ENCODE measurements at places on chromosomes 6 and 20.

GRCh38 chr6:56624046-56624727 lies 18.5 kb downstream of the DST start:
- DNase-seq = no peak

DNA sequence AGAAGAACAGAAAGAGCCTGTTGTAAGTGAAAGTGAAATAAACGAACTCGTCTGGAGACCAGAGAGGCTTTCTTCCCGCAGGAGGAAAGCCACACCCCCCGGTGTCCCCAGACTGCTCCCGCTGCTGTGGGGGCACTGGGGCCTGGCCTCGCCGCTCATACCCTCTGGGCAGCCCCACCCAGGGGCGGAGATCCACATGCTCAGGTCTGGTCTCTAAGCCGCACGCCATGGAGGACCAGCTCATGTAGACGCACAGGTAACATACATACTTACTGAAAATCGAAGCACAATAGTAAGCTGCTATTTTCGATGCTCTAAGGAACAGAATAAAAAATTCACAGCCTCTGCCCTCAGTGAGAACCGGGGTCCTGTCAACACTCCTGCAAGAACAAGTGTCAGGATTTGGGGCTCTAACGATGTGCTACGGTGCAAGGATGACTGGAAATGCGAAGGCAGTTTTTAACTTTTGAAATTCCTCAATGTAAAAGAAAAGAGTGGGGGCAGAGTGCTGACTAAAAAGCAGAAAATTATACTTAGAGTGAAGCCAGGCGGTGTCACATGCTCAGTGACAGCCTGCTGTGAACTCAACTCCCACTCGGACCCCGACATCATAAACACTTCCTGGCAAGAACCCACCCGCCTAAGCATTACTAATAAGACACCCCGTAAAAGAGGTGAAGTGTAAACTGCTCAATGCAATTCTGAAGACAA lies 110.5 kb downstream of the IRF4 start:
- no peak for DNase-seq

DNA sequence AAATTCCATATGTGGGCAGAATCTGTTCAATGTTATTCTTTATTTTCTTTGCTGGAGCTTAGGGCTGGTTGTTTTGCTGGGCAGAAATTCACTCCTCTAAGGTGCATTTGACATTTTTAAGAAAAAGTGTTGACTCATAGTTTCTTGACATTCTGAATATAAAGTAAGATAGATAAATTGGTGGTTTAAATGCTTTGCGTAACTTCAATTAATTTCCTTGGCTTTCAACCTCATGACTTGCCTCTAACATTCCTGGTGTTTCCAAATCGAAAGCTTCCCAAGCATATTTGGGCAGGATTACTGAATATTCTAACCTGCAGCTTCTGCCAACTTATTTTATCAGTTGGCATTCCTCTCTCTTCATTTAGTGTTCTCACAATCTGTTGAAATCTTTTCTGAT lies 718.7 kb upstream of the ADGRB3 start:
- no peak for DNase-seq

- no peak for DNase-seq
Measured at GRCh38 chr20:55067158-55067825, 591.9 kb downstream of the DOK5 start.

GRCh38 chr20:56420940-56421688 lies 9.1 kb downstream of the CASS4 start:
- no peak for DNase-seq

GRCh38 chr20:3011752-3012151 lies 31.7 kb upstream of the GNRH2 start:
- DNase-seq = no peak

DNA sequence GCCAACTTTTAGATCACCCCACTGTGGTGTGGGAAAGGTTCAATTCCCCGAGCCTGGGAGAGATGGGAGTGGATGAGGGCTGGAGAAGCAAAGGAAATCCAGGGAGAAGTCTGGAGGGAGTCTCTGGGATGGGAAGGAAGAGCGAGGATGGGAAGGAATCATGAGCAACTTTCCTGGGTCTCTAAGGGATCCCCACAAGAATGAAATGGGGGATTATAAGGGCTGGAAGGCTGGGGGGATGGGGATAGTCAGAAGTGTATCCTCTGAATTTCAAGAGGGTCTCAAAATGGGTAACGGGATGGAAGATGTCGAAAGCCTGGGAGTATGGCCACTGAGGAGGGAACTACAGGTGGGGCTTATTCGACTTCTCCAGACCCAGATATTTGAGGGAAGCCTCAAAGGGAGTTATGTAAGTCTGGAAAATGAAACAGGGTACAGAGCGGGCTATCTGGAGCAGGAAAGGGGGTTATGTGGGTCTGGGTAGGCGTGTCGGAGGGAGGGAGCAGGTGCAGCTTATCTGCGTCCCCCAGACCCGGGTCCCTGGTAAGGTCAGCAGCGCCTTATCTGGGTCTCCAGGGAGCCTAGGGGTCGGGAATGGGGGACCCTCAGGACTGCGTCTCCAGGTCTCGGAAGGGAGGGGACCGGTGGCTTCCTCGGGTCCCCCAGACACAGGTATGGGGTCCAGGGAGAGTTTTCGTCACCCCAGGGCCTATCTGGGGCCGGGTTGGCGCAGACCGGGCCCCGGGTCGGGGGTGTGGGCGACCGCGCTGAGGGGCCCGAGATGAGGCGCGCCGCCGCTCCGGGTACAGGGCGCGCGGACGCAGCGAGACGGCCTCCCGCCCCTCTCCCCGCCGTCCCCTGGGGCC lies 550 bp downstream of the PLAGL2 start:
- no peak for DNase-seq

GRCh38 chr20:49970498-49970897 lies 12.3 kb upstream of the SNAI1 start:
- no peak for DNase-seq

- DNase-seq = no peak
Measured at GRCh38 chr20:52102559-52102958, 89.0 kb downstream of the ZFP64 start.

DNA sequence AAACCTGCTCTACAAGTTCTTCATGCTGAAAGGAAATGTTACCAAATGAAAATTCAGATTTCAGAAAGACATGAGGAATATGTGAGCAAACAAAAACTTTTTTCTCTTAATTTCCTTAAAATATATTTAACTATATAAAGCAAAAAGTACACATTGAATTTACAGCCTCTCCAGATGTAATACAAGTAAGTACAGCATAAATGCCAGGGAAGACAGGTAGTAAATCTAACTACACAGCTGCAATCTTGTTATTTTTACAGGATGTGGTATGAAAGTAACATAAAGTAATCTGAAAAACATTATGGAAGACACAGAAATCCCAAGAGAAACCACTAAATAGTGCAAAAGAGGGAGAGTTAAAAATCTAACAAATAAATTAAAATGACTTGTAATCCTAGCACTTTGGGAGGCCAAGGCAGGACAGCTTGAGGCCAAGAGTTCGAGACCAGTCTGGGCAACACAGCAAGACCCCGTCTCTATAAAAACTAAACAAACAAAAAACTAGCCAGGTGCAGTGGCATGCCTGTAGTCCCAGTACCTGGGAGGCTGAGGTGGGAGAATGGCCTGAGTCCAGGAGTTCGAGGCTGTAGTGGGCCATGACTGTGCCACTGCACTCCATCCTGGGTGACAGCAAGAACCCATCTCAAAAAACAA lies 50.7 kb downstream of the FAM8A1 start:
- no peak for DNase-seq
